ENCODE measurements at places on chromosomes 13 and 19. TPM values are rescaled to one million over a fixed set of nuclear protein-coding genes. Genes with fewer than 3 reads are reported as not detected.

The C2CD4C gene
- 0.96 TPM for total RNA-seq

The ZNF682 gene
- total RNA-seq: 8.9 TPM

The NLRP13 gene
- total RNA-seq: 1.2 TPM

The KCNN1 gene
- 0.48 TPM for total RNA-seq

The FBN3 gene
- total RNA-seq: under 0.01 TPM

The SIGLEC10 gene
- total RNA-seq: 5.1 TPM

DNA sequence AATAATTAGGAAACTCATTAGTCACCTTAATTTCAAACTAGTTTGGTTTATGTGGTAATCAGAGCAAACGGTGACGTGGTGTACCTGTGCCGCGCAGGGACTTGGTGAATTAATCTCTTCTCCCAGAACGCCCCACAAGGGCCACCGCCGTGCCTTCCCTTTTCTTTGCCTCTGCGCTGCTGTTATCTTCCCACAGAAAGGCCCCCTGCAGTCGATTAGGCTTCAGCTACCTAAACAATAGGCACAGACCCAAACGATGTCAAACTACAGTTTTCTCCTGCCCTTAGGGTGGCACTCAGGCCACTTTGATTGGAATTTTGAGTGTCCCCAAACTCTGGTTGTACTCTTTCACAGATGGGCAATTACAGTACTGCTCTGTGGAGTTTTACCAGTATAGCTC lies 115.5 kb downstream of the GGACT start:
- no peak for DNase-seq

DNA sequence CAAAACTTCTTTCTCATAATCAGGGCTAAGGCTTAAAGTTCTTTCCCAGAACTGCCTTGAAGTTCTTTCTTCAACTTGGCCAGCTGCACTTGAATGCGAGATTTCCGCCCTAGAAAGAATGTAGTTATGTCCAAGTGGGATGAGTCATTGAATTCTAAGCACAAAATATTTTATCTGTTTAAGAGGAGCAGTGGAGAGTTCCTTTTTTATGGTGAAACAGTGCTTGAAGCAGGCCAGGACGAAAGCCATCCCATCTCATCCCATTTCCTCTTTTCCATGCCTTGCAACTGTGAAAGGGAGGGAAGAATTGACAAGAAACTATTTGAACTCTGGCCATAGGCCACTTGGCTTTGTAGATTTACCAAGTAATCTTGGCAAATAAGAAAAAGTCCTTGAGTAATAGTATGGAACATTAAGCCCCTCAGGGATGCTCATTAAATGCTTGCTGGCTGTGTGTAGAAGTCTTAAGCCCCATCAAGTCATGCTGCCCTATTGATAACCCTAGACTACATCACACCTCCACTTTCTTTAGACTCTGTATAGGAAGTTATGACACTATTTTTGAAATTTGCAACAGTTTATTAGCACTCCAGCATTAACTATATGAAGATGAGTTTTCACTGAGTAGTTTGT lies 174.5 kb downstream of the KCTD12 start:
- DNase-seq: peak; percentile 99

DNA sequence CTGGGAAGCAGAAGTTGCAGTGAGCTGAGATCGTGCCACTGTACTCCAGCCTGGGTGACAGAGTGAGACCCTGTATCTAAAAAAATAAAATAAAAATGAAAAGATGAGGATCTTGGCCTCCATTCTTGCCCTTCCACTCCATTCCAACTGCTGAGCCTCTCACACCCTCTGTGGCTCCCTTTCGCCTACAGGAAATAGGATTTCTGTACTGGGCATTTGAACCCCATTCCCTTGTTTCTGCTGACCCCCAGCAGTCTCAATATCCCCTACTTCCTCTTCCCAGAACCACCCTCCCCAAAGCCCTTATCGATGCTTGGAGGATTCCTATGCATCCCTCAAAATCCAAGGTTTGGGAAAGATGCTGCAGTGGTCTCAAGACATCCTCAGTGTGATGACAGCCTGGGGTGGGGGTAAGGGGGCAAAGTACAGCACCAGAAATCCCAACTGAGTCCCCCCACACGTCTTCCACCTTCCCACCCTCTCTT lies 12.5 kb upstream of the GDF15 start:
- no peak for DNase-seq

- peak; percentile 46 for DNase-seq
These were observed 15.9 kb downstream of the ZNF787 start for GRCh38 chr19:56105090-56105701.

GRCh38 chr19:4957981-4958380 lies 10.9 kb upstream of the KDM4B start:
- no peak for DNase-seq

DNA sequence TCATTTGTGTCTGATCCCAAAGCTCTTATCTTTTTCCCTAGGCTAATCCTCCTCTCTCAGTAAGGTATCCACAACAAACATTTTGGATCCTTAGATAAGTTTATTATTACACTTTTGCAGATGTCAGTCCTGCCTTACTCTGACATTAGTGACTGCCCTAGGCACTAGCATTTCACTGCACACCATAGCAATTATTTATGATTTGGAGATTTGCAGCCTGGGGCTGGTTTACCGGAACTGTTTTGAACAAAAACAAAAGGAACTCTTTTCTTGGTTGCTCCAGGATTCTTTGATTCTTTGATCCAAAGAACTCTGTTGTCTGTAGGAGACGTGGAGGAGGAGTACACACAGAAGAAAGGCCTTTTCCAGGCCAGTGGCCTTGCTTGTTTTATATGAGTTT lies 80.4 kb downstream of the EDNRB start:
- no peak for DNase-seq

DNA sequence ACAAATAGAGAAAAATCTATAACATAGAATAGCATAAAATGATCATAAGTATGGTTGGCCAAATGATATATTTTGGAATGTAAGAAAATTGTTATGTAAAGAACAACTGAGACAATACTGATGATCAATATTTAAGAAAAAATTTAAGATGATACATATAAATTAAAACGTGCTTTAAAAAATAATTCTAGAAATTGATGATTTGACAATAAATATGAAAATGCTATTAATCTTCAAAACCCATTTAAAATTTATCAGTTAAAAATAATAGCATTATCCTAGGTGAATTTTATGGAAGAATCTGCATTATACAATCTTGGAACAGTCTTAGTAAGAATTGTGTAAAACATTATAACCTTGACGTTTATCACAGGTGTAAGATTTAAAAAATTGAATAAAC lies 95.1 kb upstream of the DACH1 start:
- no peak for DNase-seq

GRCh38 chr19:50420808-50421207 lies 2.1 kb downstream of the SPIB start:
- DNase-seq: no peak

GRCh38 chr13:81540777-81541176 lies 1199.9 kb upstream of the SPRY2 start:
- DNase-seq: peak; percentile 17

GRCh38 chr19:8441725-8442544 lies 2.8 kb upstream of the HNRNPM start:
- DNase-seq: no peak

GRCh38 chr19:50878851-50879250 lies 5.6 kb downstream of the KLK2 start:
- no peak for DNase-seq

DNA sequence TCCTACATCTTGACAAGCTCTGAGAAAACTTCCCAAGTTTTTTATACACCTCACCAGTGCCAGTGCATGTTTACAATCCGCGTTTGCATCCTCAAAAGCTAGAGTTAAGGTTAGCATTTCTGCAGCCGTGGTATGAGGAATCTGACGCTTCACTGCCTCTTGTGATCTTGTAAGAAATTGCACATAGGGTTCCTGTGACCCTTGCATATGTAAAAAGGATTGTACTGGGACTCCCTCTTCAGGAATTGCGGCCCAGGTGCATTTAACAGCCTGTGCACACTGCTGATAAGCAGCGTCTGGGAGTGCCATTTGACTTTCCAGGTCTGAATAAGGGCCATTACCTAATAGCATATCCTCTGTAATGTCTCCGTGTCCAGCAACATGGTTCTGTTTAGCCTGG lies 15.3 kb downstream of the FPR3 start:
- DNase-seq: no peak

DNA sequence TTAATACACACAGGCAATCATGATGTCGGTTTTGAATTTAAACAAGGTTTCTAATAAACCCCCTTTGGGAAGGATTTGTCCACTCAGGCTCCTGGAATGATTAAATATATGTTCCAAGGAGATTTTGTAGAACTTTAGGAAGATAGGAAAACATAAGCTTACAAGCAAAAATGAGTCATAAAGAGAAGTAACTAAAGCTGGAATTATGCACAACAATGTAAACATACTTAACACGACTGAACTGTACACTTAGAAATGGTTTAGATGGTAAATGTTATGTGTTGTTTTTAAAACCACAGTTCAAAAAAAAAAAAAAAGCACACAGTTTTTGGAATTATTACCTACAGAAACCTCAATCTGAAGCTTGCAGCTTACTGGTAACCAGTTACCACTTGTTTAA lies 304.4 kb downstream of the NALCN start:
- DNase-seq: no peak

GRCh38 chr13:112648101-112648500 lies 41.7 kb upstream of the ATP11A start:
- no peak for DNase-seq

DNA sequence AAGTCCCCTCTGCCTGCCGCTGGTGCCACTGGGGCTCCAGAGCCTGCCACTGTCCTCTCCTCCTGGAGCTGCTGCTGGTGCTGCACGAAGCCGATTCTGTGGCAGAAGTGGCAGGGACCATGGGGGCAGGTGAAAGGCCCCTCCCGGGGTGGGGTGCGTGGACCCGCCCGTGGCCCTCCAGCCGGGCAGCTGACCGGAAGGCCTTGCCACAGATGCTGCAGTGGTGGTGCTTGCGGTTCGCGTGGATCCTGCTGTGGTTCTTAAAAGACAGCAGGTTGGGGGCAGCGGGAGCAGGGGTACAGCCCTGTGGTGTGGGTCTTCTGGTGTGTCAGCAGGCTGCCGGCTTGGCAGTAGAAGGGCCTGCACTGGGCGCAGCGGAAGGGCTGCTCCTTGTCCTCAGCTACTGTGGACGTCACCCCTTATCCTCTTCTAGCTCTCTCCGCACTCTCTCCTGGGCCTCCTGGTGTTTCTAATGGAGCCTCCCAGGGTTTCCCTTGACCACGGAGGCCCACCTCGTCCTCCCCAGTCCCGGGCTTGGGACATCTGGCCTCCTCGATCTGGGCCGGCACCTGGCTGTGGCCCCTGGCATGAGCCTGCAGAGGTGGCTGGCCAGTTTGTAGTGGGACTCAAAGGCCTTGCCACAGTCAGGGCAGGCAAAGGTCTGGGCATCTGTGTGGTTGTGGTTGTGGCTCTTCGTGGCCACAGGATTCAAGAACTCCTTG lies 380.4 kb downstream of the OLFM4 start:
- DNase-seq: no peak

DNA sequence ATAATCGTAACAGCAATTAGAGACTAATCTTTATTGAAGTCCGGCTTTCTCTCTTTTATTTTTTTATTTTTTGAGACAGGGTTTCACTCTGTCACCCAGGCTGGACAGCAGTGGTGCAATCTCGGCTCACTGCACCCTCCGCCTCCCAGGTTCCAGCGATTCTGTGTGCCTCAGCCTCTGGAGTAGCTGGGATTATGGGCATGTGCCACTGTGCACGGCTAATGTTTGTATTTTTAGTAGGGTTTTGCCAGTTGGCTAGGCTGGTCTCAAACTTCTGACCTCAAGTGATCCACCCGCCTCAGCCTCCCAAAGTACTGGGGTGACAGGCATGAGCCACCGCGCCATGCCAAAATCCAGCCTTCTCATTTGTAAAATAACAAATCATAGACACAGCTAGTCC lies 3.7 kb downstream of the APOC2 start:
- DNase-seq: no peak

GRCh38 chr19:48085904-48086864 lies 24.4 kb downstream of the PLA2G4C start:
- DNase-seq: no peak

- no peak for DNase-seq
These were observed 386 bp downstream of the VAV1 start for GRCh38 chr19:6772866-6773322.

GRCh38 chr19:45816236-45817009 lies 1.3 kb upstream of the RSPH6A start:
- no peak for DNase-seq

DNA sequence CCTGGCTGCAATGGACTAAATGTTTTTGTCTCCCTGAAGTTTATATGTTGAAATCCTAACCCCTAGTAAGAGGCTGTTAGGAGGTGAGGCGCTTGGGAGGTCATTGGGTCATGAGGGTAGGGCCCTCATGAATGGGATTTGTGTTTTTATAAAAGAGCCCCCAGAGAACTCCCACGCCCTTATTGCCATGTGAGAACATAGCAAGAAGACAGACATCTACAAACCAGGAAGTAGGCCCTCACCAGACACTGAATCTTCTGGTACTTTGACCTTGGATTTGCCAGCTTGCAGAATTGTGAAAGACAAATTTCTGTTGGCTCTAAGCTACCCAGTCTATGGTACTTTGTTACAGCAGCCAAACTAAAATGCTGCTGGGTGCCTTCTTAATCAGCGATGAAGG lies 96.1 kb upstream of the SPATA13 start:
- no peak for DNase-seq

DNA sequence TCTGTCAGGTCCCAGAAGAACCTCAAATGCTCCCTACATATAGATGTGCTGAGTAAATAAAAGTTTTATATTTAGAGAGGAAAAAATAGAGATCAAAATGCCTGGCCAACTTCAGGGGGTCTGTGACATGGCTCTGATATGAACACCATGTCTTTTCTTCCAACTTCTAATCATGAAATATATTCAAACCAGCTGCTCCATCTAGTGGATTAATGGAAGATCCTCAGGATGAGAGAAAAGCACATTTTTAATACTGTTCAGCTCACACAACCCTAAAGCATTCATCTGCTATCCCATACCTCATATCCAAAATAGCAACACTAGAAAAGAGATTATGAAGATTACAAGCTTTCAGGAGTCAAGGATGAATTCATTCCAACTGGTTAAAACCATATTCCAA lies 56.0 kb upstream of the DOCK9 start:
- DNase-seq: peak; percentile 72

- DNase-seq: peak; percentile 35
These were observed 27.2 kb downstream of the RCBTB2 start for GRCh38 chr13:48505597-48506091.

DNA sequence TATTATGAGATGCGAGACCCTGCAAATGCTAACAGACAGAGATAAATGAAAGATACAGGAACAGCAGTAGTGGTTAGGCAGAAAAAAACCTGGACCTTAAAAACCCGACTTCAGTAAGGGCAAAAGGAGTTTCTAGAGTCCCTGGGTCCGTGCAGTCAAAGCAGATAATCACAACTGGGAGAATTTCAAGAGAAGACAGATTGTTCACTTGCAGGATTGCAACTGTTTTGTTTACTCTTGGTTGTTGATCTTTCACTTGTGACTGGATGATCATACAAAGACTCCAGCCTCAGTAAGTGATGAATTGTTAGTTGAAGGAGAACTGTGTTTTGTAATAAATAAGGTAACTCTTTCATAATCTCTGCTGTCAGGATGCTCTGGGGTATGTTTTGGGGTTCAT lies 135.1 kb downstream of the GPC6 start:
- DNase-seq: no peak

DNA sequence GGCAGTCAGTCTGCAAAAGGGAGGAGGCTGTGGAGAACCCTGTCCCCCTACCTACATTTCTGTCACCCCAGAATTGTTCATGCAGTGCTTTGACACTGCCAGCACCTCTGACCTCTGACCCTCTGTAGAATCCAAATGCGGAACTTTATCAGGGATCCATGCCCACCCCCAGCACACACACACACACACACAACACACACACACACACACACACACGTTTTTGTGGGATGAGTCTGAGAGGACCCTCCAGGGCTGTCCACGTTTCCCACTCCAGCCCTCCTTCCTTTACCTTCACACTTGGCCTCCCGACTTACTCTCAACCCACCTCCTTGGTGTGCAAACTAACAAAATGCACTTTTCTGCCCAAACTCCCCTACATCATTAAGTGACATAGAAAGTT lies 42.3 kb upstream of the TSHZ3 start:
- DNase-seq: no peak

All from umbilical cord (tissue), 2 donors.